ENCODE measurements at places on chromosomes 6 and 20.
A peak's percentile ranks its signal among the peaks of the same experiment; 100 is the strongest.

DNA sequence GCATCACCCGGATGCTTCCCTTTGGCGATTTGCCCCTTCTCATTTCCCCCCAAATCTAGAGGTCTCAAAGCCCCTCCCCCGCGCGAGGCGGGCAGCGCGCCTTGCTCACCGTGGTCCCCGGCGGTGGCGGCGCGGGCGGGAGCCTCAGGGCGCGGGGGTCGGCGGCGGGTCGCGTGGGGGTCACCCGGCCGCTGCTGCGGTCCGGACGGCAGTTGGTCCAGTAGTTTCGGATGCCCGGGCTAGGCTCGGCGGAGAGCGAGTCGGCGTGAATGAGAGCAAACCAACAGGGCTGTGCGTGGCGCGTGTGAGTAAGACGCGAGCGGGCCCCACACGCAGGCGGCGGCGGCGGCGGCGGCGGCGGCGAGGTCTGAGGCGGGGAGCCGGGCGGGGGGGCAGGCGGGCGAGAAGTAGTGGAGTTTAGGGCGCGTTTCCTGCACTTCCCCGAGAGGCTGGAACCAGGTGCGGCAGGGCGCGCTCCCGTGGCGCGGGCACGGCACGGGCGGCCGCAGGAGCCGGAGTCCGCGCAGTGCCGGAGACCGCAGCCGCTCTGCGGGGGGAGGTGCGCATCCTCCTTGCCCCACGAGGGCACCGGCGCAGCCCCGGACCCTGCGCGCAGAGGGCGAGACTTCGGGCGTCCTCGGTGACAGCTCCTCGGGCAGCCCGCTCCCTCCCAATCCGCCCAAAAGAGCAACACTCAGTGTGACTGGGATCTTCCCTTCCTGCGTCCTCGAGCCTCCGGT, 567 bp downstream of the HS3ST5 start:
- no peak for DNase-seq

DNA sequence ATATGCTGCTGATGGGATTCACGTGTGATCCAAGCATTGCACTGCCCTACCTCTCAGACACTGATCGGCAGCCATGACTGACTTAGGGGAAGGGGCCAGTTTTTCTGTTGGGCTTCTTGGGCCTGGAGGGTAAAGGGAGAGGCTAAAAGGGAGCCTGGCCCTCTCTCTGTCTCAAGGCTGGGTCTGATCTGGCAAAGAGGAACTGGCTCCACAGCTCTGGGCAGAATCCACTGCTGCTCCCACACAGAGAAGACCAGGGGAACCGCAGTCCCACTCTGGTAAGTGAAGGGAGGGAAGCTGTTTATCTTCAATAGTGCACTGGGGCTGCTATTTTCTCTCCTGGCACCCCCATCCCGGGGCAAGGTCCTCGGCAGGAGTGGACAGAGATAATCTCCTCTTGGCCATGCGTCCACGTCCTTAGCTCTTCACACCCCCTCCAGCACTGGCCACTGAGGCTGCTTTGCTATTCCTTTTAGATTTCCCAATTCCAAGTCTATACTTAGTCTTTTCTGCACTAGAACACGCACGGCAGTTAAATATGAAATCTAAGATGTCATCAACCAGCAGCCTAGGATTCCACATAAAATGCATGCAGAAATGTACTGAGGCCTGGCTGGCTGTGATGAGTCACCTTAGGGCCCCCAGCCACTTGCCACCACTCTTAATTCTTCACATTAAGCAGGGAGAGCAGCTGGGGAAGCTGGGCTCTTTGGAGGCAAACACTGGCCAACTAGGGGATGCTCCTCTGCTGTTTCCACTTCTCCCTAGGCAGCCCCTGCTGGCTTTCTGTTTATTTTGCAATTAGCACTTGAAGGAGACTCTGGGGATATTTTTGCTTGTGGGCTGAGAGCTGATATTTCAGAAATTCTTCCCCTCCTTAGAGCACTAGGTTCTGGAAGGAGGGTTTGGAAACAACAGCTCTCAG, 87.8 kb upstream of the ARMC2 start:
- no peak for DNase-seq

DNA sequence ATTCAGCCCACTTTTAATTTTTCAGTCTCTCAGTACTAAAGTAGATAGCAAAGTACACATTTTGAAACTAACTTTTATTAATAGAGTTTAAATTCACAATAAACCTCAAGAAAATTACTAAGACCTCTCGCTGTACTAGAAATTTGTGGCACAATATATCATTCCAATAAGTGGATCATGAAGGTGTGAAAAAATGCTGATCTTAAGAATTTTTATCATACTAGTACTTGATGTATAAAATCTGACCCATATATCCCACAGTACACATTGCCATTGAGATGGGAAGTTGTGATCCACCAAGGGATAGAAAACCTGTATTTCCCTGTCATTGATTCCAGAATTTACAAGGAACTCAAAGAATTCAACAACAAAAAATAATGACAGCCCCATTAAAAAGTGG, 85.7 kb downstream of the DCDC2 start:
- DNase-seq, result no peak

GRCh38 chr20:17714597-17714996, 14.8 kb downstream of the BANF2 start:
- no peak for DNase-seq

DNA sequence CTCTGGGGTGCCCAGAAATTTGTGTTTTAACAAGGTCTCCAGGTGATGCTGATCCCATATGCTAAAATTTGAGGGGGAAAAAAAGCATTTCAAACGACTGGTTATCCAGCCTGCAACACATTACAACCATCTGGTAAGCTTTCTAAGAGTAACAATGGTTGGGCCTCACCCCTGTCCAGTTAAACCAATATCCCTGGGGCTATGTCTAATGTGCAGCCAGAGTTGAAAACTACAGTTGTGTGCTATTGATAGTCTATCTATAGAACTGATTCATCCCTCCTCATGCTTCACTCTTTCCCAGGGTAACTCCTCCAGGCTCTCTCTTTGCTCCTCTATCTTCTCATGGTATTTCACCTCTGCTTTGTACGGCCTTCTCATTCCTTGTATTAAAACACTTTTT, 458.3 kb downstream of the MMUT start:
- DNase-seq, result no peak

GRCh38 chr20:44396369-44397130, 41.1 kb downstream of the HNF4A start:
- no peak for DNase-seq

DNA sequence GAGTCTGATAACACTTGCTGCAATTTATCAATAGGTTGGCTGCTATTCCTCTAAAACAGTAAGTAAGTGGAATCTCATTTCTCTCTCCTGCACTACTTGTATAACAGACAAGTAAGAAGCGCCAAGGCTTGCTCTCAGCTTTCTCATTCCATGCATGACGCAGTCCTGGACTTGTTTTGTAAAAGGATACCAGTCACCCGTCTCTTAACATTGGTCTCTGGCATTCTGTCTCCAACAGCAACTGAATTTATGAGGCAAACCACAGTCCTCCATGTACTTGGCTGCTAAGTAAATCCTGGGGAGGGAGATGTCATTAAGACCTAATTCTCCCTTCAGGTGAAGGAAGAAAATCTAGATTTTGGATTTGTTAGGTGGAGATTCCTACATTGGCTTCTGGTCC, 115.4 kb downstream of the OPN5 start:
- no peak for DNase-seq

- DNase-seq, result no peak
Measured at GRCh38 chr6:38393986-38394385, 245.7 kb downstream of the BTBD9 start.

DNA sequence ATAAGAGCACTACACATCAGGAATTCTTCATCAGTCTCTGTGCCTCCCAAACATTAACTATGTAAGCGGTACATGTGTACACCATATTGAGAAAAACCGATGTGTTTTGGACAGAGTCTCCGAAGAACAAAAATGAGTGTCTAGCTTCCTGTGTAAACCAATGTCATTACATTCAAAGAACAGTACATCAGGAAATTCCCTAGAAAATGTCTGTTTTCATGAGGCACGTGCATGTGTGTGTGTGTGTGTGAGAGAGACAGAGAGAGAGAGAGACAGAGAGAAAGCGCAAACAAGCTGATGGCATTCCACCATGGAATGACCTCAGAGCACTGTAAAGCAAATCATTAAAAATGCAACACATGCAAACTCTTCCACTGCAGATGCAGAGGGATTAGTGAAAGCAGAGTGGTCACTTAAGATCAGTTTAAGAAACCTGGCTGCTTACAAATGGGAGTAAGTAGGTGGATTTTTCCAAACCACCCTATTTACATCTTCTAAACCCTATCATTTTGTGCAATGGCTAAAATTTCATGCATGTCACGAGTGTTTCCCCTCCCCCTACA, 133.9 kb downstream of the HIVEP2 start:
- peak; percentile 70 for DNase-seq

- no peak for DNase-seq
Measured at GRCh38 chr20:34956041-34956458, 382 bp downstream of the MYH7B start.

- DNase-seq, result no peak
Measured at GRCh38 chr6:34592208-34592952, 36.3 kb upstream of the SPDEF start.

DNA sequence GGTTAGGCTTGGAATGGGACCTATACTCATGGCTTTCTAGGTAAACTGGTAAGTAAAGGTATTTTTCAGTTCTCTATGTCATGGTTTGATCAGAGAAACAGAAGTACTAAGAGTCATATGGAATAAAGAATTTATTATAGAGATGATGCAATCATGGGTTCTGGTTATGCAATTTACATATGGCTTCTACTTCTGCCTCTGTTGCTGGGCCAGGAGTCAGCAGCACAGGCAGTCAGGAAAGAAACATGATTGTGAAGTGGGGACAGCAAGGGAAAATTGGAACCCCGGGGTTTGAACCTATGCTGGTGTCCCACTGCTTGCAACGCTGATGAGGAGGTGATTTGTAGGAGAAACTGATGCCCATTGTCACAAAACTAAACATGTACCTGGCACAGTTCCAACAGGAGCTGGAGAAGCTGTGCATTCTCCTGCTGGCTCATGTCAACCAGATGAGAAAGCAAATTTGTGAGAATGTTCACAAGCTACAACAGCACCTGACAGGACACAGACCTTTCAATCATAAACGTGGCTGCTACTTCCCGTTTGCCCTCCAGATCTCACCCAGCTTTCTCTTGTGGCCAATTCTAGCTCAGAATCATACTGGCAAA, 887.1 kb downstream of the TFAP2A start:
- no peak for DNase-seq

- DNase-seq, result no peak
Measured at GRCh38 chr6:14488180-14488579, 370.6 kb downstream of the CD83 start.

DNA sequence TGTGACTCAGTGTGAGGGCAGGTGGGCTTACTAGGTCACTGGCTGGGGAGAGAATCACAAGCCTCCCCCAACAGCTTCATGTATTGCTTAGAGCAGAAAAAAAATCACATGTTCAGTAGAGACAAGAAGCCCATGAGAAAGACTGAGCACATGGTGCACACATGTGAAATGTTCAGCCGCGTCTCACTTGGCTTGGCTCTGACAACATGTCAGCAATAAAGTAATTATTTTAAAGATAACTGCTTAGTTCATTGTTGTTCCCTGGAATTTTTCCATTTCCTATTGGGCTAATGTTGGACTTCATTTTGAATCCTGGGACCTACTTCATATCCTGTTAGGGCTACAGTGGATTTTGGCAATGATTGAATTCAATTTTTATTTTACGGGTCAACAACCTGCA, 222.6 kb downstream of the C6orf118 start:
- no peak for DNase-seq

DNA sequence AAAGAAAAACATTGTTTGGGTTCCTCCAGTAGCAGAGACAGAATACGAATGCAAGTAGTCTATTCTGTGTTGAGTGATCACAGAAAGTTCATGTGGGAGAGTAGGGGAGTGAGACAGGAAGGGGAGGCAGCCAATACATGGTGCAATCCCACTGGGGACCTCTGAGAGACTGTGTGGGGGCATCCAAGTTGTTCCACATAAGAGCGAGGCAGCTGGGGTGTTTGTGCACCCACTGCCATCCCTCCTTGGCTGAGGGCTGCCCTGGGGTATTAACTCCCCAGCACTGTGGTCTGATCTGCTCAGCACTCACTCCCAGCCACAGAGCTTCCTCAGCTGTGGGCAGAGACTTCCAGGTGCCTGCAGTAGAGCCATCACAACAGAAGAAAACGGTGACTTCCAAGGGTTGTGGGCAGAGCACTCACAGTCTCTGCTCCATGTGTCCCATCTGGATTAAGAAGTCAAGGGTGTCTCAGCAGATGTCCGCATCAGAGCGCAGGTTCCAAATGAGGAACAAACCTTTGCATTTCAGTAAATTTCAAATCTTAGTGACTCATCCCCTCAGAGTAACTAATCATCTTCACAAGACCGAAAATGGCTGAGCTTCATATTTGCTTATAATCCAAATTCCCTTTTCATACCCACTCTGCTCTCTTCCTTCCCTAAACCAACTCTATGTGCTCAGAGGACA, 101.9 kb upstream of the NAA20 start:
- no peak for DNase-seq

- no peak for DNase-seq
Measured at GRCh38 chr6:5869676-5870075, 137.0 kb downstream of the NRN1 start.

GRCh38 chr6:20170455-20171148, 41.7 kb downstream of the MBOAT1 start:
- DNase-seq, result no peak

GRCh38 chr20:26209171-26209941, 512.7 kb upstream of the ZNF337 start:
- DNase-seq, result no peak

DNA sequence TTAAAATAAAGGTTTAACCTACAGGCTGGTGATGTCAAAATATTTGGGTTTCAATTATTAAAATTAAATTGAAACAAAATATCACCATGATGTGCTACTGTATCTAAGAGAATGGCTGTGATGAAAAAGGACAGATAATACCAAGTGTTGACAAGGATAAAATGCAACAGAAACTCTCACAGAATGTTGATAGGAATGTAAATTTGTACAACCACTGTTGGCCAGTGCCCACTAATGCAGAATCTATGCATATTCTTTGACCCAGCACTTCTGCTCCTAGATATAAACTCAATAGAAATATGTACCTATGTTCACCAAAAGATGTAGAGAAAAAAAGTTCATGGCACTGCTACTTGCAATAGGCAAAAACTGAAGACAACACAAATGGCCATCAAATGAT, 41.1 kb upstream of the BTBD3 start:
- DNase-seq, result no peak

GRCh38 chr6:36577301-36577700, 16.9 kb upstream of the SRSF3 start:
- DNase-seq, result no peak

DNA sequence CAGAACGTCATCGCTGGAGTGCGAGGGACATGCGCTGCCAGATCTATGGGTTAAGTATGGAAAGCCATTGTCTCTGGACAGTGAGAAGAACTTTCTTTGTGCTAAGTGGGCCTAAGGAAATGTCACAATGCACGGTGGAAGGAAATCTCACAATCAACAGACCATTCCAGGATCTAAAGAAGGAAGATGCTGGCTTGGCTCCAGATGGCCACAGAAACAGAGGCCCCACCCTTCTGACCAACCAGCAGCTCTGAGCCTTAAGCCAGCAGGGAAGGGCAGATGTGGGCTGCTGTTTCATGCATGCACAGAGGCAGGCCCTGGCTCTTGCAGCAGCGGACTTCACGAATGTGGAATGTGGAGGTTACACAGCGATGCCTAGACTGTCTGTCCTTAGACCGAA, 156.3 kb downstream of the SOBP start:
- no peak for DNase-seq

All from activated CD4-positive, alpha-beta T cell treated with anti-CD3 and anti-CD28 coated beads, Interleukin-2, amount 50 U/mL, for 16 hours (primary cell).